ENCODE measurements at places on chromosomes 3 and 15.

DNA sequence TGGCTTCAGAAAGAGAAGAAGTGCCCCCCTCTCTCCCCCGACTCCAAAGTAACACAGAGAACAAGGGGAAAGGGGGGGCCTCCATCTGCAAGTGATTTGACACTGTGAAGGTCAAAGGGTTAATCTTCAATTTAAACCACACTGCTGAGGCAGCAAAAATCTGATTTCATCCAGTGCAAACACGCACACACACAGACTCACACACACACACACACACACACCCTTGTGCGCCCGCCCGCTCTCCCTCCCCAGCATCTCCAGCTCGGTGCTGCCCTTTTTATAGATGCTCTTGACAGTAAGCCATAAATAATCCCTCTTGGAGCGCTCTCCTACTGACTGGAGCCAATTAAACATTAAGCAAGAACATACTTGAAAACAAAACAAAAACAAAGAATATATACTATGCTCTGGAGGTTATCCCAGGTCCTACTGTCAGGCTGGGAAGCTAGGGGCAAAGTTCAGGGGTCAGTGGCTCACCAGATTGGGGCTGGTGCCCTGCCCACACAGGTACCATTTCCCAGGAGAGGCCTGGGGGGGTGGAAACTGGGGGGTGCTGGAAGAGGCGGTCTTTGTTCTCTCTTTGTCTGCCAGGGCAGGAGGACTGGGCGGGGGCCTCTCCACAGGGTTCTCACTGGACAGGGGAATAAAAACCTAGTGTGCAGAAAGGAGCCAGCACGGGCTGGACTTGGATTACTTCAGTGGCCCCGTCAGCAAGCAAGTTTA, 16.3 kb downstream of the BMF start:
- no peak for DNase-seq

- DNase-seq, result no peak
These were observed 419.4 kb downstream of the GRM7 start for GRCh38 chr3:7280318-7280717.

DNA sequence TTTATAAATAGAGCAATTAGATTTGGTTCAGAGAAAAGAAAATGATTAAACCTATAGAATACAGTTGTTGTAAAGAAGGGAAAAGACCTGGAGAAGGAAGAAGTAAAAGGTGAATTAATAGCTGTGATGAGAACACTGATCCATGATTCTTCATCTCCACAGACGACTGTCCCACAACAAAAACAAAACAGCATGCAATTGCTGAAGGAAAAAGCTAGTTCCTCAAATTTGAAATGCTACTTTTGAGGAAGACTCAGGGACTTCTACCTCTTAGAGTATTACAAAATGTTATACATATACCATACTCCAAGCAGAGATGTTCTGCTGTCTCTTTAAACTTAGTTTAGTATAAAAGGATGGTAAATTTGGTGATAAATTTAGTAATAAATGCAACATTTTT, 21.5 kb downstream of the ALCAM start:
- DNase-seq, result no peak

GRCh38 chr15:74920456-74920855, 13.8 kb upstream of the FAM219B start:
- DNase-seq, result no peak

DNA sequence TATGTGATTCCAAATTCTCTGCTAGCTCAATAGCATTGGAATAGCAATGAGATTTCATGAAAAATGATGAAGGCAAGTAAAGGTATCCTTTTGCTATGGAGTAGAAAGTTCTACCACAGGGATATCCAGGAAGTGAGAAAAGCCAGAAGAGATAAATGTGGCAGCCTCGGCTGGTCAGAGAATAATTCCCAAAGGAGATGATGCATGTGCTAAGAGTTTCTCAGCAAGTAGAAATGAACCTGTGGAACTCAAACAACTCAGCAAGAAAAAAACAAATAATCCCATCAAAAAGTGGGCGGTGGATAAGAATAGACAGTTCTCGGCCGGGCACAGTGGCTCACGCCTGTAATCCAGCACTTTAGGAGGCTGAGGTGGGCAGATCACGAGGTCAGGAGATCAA, 38.2 kb downstream of the ALS2CL start:
- DNase-seq, result no peak

GRCh38 chr3:59502806-59503205, 453.0 kb upstream of the CFAP20DC start:
- no peak for DNase-seq

DNA sequence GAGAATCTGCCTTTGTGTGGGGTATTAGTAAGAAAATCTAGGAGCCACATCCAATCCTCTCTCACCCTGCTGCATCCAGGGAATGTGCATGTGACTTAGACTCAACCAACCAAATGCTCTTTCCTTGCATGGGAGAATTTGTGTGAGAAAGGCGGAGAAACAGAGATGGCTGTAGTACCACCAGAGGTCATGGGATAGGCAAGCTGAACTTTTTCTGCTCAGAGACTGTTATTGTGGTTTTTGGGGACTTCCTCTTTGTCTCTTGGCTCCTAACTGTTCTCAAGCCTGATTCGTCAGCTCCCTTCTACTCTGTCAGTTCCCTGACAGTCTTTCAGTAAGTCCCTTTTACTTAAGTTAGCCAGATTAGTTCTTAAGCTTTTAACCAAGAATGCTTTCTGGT, 2.6 kb upstream of the ZSCAN2 start:
- DNase-seq, result no peak

- DNase-seq, result no peak
These were observed 114.4 kb upstream of the TSPAN3 start for GRCh38 chr15:77185242-77185785.

GRCh38 chr3:13391308-13391707, 28.8 kb downstream of the NUP210 start:
- no peak for DNase-seq

- DNase-seq, result no peak
These were observed 102.1 kb upstream of the TLE3 start for GRCh38 chr15:70199540-70200410.

- no peak for DNase-seq
These were observed 12.7 kb upstream of the FAM240A start for GRCh38 chr3:46599590-46599989.

- no peak for DNase-seq
These were observed 16.7 kb downstream of the KAT2B start for GRCh38 chr3:20056725-20057611.

GRCh38 chr3:123789160-123789559, 95.0 kb downstream of the MYLK start:
- DNase-seq, result no peak

DNA sequence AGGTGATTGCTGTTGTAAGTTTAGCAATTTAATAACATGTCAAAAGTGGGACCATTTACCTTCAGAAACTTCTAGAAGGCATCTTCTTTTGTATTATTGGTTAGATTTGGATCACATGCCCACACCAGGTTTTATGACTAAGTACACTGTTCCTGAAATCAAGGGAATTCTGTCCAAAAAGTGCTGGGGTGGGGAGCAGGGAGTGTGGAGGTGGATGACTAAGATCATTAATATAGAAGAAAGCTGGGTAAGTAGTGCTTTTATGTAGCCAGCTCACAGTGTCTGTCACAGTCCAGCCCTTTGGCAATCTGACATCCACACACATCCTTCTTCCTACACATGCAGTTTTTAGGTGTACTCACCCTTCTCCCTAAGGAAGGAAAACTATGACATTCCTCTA, 120.0 kb downstream of the TMCO5A start:
- no peak for DNase-seq

DNA sequence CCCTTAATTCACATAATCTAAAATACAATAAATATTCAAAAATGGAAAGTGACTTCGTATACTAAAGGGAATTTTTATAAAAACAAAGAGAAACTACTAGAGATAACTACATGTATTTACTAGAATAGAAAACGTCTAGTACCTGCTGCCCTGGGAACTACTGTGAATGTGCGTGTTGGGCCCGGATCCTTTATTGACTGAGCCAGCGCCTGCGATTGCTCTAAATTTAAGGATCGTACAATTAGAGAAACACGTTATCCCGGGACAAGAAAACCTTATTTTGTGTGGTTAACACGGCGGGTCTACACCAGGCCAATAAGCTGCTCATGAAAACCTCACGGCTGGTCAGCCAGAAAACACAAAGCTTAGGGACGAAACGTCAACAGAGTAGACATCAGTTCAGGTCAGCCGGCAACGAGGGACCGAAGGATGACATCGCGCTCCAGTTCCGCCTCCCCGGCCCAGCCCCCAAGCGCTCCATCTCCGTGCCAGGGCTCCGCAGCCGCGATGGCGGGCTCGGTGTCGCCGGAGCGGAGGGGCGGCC, 555 bp downstream of the TM2D3 start:
- DNase-seq, result no peak

- no peak for DNase-seq
These were observed 112.8 kb downstream of the NSUN3 start for GRCh38 chr3:94175677-94176076.

DNA sequence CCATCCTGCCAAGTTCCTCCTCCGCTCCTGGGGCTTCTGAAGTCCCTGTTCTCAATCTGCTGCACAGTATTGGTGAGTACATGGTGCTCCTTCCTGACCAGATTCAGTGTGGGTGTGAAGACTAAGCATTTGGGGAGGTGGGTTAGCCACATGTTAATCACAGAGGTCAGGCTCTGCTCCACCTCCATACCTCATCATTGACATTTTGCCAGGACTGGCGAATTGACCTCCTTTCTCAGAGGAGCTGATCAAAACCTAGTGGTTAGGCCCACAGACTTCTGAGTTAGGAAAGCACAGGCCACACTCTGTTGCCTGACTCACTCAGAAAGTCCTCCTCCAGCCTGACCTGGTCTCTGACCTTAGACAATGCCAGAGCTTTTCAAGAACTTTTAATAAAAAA, 8.4 kb upstream of the RPS17 start:
- DNase-seq, result no peak

DNA sequence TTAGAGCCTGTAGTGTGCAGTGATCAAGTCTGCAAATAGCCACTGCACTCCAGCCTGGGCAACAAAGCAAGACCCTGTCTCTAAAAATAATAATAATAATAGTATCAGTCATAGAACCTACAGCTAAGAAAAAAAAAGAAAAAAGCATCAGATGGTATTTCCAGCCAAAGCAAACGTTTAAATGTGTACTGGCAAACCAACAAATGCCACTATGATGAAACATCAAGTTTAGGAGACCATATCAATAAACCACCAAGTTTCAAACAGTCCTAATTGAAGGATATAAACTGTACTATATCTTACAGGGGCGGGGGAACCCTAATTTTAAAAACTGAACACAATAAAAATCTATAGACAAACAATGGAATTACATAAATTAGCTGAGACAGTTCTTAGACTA, 6.4 kb downstream of the UBP1 start:
- DNase-seq, result no peak

DNA sequence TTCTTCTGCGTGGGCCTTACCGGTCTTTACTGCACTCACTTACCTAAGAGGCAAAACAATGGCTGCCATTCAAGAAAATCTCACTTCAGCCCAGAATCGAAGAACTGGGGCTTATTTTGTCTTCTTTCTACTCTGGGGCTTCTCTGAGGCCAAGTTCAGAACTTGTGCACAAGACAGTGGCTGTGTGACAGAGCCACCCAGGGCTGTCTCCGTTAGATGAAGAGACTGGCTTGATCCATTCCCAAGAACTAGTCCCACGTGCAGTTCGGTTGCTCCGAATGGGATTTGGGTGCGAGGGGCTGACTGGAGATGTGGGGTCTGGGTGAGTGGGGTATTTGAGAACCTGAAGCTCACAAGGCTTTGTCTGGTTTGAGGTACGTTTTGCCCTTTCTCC, 795 bp upstream of the TCF12 start:
- no peak for DNase-seq

GRCh38 chr15:50065279-50065678, 53.8 kb downstream of the ATP8B4 start:
- DNase-seq, result no peak

GRCh38 chr15:47609693-47610092, 107.6 kb upstream of the SEMA6D start:
- no peak for DNase-seq

- no peak for DNase-seq
These were observed 42.0 kb downstream of the GALNT15 start for GRCh38 chr3:16216373-16216935.

DNA sequence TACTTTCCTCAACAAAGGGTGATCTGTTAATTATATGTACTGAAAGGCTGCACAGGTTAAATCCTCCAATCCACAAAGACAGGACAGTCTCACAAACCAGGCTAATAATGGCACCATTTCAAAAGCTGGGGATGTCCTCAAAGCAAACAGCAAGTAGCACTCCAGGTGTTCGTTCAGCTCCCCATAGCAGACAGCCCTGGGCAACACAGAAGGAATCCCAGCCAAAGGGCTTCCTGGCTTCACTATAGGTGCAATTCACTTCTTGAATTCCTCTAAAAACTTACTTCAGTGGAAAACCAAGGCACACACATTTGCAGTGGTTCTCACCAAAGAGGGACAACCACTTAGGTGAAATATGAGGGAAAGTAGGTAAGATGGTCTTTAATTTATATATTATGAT, 166.7 kb downstream of the CTNNB1 start:
- DNase-seq, result no peak

DNA sequence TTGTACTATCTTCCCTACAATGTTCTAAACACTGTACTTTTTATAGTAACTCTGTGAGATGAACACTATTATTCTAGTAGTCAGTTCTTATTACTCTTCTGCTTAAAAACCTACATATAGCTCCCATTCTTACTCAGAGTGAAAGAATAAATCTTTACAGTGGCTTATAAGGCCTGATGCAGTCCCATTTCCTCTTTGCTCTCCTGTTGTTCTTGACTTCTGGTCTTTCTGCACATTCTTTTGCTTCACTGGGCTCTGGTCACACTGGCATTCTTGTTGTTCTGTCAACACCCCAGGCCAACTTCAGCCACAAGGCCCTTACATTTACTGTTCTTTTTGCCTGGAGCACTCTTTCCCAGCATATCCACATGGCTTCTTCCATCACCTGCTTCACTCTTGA, 58.2 kb upstream of the TP63 start:
- DNase-seq, result no peak

DNA sequence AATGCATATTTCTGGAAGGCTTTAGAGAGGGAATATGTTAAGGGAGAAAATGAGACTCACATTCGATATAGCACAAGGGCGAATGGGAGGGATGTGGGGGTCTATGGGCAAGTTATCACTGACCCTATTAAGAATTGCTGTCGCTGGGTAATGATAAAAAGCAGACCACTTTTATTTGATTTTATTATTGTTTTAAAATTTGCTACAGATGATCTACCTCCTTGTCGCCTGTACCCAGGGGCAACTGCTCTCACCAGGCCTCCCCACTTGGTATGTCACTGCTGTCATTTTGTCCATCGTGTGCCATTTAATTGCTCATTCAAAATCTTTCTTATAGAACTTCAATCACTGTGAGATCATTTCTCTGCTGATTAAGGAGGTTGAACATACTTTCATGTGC, 153.8 kb downstream of the OPA1 start:
- no peak for DNase-seq
